NCI-H1048 (cell line): ENCODE measurements at places on chromosomes 13 and 19.

GRCh38 chr19:11880598-11880997 lies 7.0 kb upstream of the ZNF69 start:
- no peak for DNase-seq

DNA sequence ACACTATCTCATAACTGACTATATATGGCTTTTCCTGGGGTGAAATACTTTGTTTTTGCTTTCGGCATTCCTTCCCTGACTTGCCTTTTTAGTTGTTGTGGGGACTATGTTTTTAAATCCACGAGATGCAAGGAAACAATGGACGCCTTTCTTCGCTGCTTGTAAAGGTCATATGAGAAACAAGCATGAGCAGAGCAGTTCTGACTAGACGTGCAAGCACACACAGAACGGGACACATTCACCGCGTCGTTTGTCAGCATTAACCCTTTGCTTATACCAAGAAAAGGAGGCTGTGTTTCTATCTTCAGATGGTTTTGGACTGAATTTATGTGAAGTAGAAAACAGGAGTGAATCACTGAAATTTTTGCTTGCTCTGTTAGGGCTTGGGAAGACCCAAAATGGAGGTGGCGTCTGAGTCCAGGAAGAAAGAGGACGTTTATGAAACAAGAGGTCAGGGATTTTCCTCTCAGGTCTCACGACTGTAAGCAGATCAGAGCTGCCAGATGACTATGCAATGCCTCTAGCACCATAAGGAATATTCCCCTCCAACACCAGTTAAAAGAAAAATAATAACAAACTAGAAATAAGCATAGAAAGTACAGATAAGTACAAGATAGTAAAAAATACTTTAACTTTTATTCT lies 358.9 kb downstream of the DLEU7 start:
- DNase-seq, result no peak

DNA sequence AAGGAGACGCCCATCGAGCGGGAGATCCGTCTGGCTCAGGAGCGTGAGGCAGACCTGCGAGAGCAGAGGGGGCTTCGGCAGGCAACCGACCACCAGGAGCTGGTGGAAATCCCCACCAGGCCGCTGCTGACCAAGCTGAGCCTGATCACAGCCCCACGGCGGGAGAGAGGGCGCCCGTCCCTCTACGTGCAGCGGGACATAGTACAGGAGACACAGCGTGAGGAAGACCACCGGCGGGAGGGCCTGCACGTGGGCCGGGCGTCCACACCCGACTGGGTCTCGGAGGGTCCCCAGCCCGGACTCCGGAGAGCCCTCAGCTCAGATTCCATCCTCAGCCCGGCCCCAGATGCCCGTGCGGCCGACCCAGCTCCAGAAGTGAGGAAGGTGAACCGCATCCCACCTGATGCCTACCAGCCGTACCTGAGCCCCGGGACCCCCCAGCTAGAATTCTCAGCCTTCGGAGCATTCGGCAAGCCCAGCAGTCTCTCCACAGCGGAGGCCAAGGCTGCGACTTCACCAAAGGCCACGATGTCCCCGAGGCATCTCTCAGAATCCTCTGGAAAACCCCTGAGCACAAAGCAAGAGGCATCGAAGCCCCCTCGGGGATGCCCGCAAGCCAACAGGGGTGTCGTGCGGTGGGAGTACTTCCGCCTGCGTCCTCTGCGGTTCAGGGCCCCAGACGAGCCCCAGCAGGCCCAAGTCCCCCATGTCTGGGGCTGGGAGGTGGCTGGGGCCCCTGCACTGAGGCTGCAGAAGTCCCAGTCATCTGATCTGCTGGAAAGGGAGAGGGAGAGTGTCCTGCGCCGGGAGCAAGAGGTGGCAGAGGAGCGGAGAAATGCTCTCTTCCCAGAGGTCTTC lies 7.1 kb downstream of the MISP start:
- DNase-seq, result no peak

- DNase-seq, result no peak
Measured at GRCh38 chr19:2057484-2058469, 6.7 kb upstream of the MKNK2 start.

DNA sequence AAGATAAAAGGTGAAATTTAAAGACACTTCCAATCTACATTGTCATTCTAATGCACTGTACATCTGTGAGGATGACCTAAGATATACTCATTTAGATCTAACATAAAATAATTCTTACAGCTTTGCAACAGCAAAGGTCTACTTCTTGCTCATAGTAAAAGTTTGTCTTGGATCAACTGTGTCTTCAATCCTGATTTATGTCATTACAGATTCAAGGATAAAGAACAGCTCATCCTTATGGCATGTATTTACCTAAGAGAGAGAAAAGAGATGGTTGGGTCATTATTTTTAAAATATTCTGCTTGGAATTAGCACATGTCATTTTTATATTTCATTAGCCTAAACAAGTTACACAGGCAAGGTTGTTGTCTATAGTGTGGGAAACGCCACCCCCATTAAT lies 2193.1 kb downstream of the PCDH9 start:
- DNase-seq, result no peak

GRCh38 chr19:28126135-28126898 lies 1086.6 kb downstream of the UQCRFS1 start:
- DNase-seq, result no peak

DNA sequence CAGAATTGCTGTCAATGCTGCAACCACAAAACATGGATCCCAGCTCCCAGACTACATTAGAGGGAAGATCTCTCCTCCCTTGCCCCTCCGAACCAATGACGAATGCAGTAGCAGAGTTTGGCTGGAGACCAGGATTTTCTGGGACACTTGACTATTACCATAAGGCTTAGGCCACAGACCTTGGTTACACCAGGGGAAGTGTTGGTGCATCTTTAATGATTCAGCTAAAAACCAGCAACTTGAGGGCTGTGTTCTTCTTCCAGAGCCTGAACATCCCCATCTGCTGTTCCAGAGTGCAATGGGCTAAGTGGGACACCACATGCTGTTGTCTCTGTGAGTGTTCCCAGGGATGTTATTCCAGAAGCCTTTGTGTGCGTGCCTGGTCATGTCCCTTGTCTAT lies 528.2 kb downstream of the LMO7 start:
- no peak for DNase-seq

- no peak for DNase-seq
Measured at GRCh38 chr13:30002577-30002976, 152.2 kb upstream of the UBL3 start.

GRCh38 chr19:18590273-18591272 lies 2.0 kb downstream of the REX1BD start:
- peak; percentile 80 for DNase-seq

GRCh38 chr13:50911081-50911631 lies 1.6 kb downstream of the RNASEH2B start:
- DNase-seq, result no peak

DNA sequence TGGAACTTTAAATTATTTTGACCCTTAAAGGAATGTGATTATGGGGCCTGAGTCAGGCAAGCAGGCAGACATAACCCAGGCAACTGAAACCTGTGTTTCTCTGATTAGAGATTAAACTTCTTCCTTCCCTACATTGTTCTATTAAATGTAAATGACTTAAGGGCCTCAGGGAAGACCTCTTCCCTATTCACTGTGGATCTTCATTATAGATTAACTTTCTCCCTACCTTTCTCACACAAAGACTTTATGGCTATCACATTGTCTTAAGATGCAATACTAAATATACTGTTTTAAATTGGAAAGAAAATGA lies 8.8 kb upstream of the METTL21C start:
- DNase-seq, result no peak

DNA sequence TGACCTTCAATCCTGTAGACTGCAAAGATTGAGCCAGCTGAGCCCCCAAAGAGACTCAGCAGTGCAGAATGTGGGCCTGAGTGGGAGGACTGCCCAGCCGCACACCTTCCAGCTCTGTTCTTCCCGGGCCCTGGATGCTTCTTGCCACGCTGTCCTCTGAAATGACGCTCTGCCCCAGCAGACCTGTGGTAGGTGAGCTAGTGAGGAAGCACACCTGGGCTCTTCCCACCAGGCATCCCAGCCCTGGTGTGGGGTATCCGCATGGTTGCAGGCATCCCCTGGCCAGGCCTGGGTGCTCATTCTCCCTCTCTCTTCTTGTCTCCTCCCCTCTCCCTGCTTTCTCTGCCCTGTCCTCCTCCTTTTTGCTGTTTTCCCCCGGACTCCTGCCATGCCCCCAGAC lies 9.8 kb upstream of the MZF1 start:
- DNase-seq, result no peak

DNA sequence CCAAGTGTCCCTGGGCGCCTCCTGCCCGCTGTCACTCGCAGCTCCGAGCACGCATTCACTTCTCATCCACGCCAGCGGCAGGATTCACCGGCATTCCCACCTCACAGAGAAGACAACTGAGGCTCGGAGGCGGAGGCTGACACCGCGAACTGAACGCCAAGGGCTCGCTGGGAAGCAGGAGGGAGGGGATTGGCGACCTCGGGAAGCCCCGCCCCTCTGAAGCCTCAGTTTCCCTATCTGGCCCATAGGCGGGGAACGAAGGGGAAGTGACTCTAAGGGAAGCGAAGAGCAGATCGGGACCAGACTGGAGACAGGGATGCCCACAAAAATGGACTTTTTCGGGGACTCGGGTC lies 256 bp downstream of the MICOS13 start:
- no peak for DNase-seq

GRCh38 chr19:643736-644135 lies 4.1 kb downstream of the FGF22 start:
- no peak for DNase-seq

DNA sequence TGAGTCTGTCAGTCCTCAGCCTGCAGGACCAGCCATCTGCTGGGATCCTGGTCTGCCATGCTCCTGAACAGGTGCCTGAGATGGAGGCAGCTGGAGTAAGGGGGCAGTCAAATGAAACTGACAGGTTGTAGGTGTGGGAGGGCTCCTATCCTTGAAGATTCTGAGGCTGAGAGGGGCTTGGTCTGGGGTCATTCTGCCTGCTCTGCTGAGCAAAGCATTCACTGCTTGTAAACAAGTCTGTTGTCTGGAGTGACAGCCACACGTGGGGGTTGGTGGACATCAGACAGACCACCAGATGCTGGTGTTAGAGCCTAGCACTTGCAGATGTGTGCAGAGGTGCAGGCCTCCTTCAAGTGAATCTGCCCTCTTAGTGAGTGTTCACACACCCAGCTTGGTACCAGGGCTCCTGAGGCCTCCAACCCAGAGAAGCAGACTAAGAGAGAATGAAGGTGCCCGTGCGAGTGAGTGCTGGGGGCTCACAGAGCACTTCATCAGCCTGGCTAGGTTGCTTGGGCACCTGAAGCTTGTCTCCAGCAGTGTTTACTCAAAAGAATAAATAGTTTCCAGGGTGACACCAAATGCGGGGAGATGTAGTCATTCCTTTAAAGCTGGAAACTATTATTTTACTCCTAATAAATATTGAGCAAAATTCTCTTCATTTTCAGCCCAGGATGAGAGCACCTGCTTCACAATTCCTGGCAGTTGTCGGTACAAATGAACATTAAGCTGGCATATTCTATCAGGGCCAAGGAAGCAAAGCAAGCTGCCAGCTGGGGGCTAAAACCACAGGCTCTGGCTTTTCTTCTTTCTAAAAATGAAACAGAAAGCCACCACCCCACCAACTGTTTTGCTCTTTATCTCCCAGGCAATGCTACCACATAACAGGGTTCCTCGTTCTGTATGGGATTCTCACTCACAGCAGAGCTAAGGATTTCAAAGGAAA lies 82.3 kb downstream of the RNASEH2B start:
- DNase-seq, result no peak

- no peak for DNase-seq
Measured at GRCh38 chr13:45063261-45063860, 56.9 kb upstream of the GTF2F2 start.

- DNase-seq, result peak; percentile 47
Measured at GRCh38 chr19:52946322-52947310, 16.1 kb downstream of the ZNF816 start.

DNA sequence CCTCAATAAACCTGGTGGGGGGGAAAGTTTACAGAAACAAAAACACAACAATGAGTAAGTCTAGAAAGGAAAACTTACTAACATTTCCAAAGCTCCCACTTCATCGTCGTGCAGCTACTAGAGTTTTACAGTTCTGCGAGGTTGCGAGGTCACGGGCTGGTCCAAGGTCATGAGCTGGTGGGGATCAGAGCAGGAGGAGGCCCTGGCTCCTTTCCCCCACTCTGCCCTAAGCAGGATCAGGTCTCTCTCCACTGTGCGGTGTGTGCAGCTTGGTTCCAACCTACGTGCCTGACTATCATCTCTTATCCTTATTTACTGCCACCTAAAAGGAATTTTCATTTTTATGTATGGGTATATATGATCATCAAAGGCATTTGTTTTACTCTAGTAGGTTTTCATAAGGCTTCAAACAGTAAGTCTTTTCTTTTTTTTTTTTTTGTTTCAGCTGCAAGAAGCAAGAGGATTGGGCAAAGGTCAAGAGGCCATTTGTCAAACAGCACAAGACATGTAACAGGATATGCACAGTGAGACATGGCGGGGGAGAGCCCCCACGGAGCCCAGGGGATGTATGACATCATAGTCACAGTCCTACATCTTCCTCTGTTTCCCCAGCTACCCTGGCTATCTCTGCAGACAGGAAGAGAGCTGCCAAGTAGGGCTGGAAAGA lies 76.6 kb upstream of the POMP start:
- DNase-seq, result no peak

DNA sequence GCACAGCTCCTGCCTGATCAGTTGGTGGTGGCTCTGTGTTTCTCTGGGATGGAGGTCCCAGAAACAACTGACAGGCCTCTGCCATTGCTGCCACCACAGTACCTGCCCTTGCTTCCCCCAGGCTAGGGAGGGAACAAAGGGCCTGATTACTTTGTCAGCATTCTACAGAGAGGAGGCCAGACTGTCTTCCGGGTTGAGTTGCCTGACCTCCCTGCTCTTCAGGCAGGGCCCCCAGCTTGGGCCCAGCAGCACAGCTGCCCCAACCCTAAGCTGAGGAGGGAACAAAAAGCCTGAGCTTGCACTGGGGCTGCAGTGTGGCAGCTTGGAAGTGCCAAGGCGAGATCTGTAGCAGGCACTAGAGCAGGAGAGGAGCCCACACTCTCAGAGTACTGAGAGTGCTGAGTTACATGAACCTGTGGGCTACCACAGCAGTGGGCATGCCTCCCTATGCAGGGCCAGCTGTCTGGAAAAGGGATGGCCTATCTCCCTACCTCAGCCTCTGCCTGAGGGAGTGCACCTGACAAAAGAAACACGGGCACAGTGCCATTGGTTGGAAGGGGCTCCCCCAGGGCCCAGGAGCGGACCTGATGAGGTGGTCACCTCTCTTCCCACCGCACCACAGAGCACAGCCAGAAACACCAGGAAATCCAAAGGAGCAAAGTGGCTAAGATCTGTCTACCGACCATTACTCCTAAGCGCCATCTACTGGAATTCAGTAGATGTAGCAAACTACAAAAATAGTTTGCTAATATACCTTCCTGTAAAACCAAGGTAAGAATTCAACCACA lies 24.4 kb downstream of the SLC25A15 start:
- DNase-seq, result no peak

- DNase-seq, result no peak
Measured at GRCh38 chr13:112991609-112992008, 22.6 kb downstream of the MCF2L start.

DNA sequence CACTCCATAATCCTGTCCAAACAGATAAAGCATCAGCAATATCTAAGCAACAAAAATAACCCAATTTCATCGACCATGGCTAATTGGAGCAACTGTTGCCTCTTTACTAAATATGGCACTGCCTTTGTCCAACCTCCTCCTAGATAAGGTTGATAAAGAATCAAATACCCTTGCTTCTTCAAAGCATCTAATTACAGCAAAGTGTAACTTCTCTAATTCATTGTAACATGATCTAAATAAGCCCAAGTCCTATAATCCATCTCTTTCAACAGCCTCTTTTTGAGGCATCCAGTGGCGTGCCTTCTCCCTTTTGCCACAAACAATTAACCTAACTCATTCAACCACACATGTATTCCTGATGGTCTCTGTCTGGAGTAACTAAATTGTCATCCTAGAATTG lies 81.7 kb upstream of the KLHL1 start:
- DNase-seq, result no peak

GRCh38 chr19:50290775-50291174 lies 38.4 kb downstream of the KCNC3 start:
- no peak for DNase-seq
